ENCODE measurements at places on chromosomes 13 and 19. TPM values are rescaled to one million over a fixed set of nuclear protein-coding genes. Genes with fewer than 3 reads are reported as not detected.
A peak's percentile ranks its signal among the peaks of the same experiment; 100 is the strongest.

Gene C19orf81
- 0.40 TPM for polyA plus RNA-seq

Gene CCL25
- not detected for polyA plus RNA-seq

Gene INSL3
- not detected for polyA plus RNA-seq

Gene COL5A3
- polyA plus RNA-seq: 8.7 TPM

Gene PABPC3
- polyA plus RNA-seq: not detected

Gene OVOL3
- not detected for polyA plus RNA-seq

Gene CGB1
- polyA plus RNA-seq: not detected

Gene MBD3L3
- polyA plus RNA-seq: not detected

DNA sequence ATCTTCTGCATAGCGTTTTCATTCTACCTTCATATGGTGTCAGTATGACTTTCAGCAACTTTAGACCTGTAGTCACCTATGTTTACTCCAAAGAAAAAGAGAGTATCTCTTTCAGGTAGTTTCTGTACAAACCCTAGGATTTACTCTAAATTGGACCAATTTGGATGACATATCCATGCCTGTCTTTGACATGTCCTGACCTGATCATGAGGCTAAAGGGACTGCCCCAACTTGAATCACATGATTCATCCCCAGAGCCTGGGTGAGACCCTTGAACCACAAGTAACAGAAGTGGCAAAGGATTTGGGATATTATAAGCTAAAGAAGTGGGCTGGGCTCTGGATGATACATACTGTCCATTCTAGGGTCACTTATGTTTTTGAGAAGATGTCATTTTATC is 124.5 kb upstream of the CSNK1A1L start:
- no peak for DNase-seq

GRCh38 chr19:47544075-47544474 is 28.9 kb downstream of the ZNF541 start:
- no peak for DNase-seq

GRCh38 chr13:66040506-66040905 is 1189.6 kb downstream of the PCDH9 start:
- no peak for DNase-seq

DNA sequence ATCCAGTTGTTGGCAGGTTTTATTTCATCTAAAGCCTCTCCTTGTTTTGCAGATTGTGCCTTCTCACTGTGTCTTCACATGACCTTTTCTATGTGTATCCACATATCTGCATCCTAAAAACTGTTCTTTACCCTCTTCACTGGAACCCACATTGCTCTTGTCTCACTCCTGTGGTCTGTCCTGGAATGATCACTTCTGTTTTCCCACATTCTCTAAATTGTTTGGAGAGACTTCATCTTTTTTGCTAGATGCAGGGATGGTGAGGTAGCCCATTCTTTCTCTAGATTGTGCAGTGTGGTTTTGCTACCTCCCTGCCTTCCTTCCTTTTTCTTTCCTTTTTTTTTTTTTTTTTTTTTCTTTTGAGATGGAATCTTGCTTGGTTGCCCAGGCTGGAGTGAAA is 608.6 kb upstream of the MIR17HG start:
- DNase-seq: no peak

- DNase-seq: no peak
Measured at GRCh38 chr19:17424743-17425365, 5.0 kb downstream of the MVB12A start.

DNA sequence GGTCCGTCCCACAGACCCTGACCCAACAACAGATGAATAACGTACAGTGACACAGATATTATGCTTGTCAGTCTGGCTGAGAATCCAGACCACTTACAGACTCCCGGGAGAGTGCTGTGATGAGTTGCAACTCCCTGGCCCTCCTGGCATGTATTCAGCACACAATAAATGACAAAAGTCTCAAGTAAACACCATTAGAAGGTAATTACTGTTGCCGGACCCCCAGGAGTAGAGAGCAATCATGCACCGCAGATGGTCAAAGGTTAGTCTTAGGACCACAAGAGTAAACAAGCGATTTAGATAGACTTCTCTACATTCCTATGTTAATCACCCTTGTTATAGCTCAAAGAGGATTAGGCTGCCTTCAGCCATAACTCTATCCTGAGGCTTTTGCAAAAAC is 726.4 kb upstream of the GPC6 start:
- no peak for DNase-seq

DNA sequence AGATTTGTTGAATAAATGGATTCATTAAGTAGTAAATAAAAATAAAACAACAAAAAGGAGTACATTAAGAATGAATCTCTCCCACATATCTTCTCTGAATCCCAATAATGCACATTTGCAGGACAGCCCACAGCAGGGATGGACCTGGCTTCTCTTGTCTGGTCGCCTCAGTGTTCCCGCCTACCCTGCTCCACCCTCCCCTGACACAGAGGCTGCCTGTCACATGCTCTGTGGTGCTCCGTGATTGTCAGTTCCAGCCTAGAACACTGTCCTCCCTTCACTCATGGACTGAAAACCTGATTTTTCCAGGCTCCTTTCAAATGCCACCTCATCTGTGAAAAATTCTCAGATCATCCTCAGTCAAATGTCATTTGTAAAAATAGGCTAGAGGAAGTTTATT is 94.5 kb upstream of the GPR12 start:
- DNase-seq: no peak

DNA sequence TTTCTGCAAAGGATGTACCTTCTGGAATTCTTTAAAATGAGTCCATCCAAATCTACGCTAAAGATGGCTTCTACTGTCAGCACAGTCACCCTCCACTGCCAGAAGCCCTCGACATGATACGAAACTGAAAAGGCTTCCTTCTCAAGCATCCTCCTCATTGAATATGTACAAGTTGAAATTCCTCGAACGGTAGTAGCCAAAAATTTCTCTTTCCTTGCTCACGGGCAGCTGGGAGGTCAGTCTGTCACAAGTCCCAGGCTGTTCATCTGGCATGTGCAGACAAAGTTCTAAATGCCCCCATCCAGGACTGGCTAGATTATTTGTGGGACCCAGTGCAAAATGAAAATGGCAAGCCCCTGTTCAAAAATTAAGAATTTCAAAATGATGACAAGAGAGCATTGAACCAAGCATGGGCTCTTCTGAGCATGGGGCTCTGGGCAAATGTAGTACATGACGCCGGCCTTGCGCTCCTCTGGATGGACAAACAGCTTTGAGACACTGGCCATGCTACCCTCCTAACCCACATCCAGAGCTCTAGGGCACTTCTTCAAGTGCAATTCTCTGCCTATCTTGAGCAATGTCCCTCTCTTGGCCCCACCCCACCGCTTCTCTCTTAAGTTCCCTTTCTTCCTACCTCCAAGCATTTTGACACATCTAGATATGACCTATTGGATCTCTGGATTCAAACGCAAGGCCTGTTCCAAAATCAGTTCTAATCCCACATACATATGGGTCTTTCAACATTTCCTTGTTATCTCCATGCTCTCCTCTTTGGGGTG is 78.9 kb upstream of the FLT1 start:
- DNase-seq: no peak

- no peak for DNase-seq
Measured at GRCh38 chr13:51192348-51192747, 29.9 kb upstream of the FAM124A start.

- peak; percentile 66 for DNase-seq
Measured at GRCh38 chr19:10551698-10552301, 8.1 kb downstream of the ATG4D start.

- DNase-seq: no peak
Measured at GRCh38 chr13:95250961-95251360, 50.3 kb downstream of the ABCC4 start.

- no peak for DNase-seq
Measured at GRCh38 chr13:40016953-40017660, 361.6 kb downstream of the COG6 start.

DNA sequence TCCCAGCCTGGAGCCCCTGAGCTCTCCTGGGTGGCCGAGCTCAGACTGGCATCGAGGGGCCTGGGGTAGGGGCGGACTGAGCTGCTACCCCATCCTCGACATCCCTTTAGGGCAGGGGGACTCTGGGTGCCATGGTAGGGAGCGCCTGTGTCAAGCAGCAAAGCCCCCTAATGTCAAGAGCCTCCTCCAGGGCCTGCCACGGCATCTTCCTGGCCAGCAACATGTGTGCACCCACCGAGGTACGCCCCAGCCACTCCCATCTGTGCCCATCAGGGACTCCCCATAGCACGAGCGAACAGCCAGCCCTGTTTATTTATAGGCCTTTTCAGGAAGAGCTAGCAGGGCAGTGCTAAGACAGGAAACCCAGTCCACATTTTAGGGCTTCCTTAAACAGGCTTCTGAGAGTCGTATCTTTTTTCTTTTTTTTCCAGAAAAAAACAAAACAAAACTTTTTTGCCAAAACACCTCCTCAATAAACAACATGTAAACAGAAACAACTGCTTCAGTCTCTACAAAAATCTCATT is 14.3 kb downstream of the LRP3 start:
- DNase-seq: peak; percentile 52

- DNase-seq: no peak
Measured at GRCh38 chr19:45554481-45554880, 30.1 kb downstream of the OPA3 start.

- DNase-seq: no peak
Measured at GRCh38 chr19:8462571-8462970, 17.8 kb downstream of the HNRNPM start.

GRCh38 chr13:57558051-57558467 is 73.5 kb upstream of the PCDH17 start:
- DNase-seq: no peak

DNA sequence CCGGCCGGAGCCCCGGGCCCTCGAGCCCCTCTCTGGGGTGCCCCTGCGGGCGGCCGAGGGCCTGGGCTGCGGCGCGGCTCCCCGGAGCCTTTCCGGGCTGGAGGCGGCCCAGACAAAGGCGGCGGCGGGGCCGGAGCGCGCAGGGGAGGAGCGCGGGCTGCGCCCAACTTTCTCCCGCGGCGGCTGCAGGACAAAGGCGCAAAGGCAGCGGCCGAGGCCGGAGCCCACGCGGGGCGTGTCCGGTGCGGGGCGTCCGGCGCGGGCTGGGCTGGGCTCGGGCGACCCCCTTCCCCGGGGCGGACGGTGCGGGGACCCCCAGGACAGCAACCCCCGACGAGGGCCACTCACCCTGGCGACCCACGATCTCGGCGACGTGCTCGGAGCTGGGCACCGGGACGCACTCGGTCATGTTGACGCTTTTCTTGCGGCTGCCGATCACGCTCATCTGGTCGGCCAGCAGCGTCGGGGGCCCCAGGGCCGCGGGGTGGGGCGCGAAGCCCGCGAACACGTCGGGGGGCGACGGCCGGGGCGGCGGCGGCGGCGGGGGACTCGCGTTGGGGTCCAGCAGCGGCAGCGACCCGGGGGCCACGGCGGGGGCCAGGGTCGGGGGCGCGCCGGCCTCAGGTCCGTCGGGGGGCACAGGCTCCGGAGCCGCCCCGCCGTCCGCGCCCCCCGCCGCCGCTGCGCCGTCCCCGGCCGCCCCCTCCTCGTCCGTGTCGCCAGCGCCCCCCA is 843 bp downstream of the MEX3D start:
- no peak for DNase-seq

DNA sequence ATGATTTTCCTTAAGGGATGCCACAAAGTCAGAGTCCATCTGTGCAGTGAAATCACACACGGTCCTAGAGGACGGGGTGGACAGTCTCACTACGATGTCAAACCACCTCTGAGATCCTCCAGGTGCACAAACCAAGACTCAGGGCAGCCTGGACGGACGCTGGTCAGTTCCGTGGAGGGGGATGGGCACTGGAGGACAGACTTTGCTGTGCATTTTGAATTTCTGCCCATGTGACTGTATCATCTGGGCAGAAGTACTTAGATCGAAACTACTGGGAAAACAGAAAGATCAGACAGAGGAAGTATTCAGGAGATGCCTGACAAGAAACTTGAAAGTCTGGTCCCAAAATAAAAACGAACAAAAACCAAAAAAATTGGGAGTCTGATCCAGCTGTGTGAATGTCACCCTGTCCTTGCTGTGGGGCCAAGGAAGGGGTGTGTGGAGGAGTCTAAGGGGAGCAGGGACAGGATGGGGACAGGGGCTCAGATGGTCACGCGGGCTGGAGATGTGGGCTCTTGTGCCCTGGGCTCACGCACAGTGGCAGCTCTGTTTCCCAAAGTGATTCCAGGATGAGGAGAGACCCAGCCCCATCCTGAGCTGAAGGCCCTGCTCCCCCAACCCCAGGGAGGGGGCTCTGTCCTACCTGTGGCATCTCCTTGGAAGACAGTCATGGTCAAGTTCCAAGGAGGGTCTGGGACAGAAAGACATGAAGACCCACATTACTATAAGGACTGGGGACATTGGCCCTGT is 1.5 kb downstream of the SIGLEC8 start:
- no peak for DNase-seq

GRCh38 chr13:50358231-50359040 is 343.2 kb downstream of the KCNRG start:
- no peak for DNase-seq
